ENCODE measurements at places on chromosomes 5 and 9. TPM values are rescaled to one million over a fixed set of nuclear protein-coding genes. Genes with fewer than 3 reads are reported as not detected.
A peak's percentile ranks its signal among the peaks of the same experiment; 100 is the strongest.

DNA sequence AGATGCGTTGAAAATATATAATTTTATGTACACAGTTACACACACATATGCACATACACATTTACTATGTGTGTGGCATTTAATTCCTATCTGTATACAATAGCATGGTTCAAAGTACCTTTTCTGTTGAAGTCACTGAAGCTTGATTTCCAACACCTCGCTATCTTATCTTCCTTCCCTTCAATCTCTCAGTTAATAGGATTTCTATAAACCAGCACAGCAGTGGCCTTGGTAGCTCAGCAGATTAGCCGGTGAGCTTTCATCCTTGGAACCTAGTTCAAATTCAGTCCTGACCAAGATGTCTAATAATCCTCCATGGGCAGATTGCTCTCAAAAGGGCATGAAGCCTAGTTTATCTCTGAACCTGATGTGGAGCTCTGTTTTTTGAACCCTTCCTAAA lies 2389.5 kb downstream of the MAT2B start:
- DNase-seq: no peak

GRCh38 chr9:129962451-129962864 lies 80.5 kb downstream of the FNBP1 start:
- DNase-seq: no peak

GRCh38 chr9:124841075-124841821 lies 12.0 kb upstream of the WDR38 start:
- DNase-seq: no peak

DNA sequence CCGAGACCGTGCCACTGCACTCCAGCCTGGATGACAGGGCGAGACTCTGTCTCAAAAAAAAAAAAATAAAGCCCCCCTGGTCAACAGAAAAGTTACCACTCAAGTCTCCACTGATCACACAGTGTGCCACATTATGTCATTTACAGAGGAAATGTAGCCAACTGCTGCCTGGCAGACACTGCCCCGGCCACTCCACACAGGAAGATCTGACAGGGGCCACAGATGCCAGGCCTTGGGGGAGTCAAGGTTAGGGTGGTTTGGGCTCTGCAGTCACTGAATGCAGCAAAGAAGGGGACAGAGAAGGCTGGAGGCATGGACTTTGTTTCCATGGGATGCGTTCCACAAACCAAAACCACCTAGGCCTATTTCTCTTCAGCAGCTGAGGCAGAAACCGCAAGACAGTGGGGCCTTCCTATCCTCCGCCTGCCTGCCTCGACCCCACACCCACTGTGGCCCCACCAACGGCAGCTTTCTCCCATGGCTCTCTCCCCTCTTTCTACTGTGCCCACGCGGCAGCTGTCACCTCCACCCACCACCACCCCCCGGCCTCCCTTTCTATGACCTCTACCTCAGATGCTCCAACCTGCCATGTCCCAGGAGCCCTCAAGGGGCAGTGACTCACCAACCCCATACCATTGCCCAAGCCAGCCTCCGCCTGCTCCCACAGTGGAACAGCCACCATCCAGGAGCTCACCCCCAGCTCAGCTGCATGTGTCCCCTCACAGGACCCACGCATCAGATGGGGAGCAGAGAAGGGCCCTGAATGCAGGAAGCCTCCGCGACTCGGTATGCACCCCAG lies 12.4 kb downstream of the IPPK start:
- no peak for DNase-seq

DNA sequence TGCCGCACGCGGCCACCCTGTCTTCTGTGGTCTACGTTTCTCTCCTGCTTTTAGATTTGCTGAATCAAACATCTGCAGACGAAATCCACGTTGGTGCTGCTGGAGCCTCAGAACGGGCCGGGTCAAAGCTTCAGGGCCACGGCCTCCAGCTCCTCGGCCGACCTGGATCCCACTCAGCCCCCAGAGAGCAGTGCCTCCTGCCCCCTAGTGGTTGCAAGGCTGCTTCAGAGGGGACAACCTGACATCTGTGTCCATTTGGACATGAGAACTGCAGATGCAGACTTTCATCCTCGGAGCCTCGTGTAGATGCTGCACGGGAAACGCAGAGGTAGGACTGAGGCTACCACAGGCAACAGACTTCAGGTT lies 23.0 kb upstream of the SLC6A3 start:
- peak; percentile 29 for DNase-seq

FAM153A gene
- 14.2 TPM for total RNA-seq

PCDHAC2 gene
- 1.5 TPM for total RNA-seq

HTR4 gene
- total RNA-seq: 0.11 TPM

Data from adrenal gland (tissue), 19 donors.